ENCODE measurements at places on chromosomes 12 and 14. TPM values are rescaled to one million over a fixed set of nuclear protein-coding genes. Genes with fewer than 3 reads are reported as not detected.

DNA sequence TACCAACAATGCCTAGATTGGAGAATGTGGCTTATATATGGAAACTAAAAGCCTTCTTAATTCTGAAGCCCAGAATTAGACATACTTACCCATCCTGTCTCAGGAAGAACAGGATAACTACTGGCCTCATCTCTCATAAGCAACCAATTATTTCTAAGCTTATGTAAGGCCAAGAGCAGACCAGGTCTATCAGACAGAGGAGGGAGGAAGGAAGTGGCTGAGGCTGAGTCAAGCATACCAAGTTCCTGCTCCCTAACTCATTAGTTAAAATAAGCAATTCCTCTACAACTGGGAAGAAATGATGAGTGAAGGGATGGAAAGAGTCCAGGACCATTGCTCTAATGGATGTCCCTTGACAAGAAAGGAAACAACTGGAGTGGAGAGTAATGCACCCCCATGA is 27.0 kb upstream of the INSM2 start:
- no peak for DNase-seq

GRCh38 chr12:6827982-6828780 is at the start of gene P3H3:
TSS of gene P3H3 (plus strand) at chr12:6828407. CDS start at chr12:6828441, 34 bp downstream.
- DNase-seq = no peak

GRCh38 chr12:23083267-23083666 is 458.3 kb downstream of the ETNK1 start:
- no peak for DNase-seq

Gene DPY19L2
- 5.1 TPM for total RNA-seq

GRCh38 chr12:97960741-97961608 is 498.4 kb downstream of the RMST start:
- DNase-seq = no peak

Gene OTOGL
- total RNA-seq = 0.88 TPM

DNA sequence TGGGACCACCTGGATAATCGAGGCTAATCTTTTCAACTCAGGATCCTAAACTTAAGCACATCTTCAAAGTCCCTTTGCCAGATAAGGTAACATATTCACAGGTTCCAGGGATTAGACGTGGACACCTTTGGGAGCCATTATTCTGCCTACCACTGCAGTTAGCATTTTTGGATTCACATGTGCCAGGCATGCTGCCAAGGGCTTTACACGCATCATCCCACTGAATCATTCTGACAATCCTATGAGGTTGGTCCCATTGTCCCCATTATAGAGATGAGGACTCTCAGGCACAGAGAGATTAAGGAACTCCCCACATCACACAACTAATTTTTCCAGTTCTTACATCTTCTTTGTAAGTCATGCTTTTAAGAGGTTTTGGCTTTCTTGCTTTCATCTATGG is 34.5 kb downstream of the RTN1 start:
- DNase-seq = no peak

Gene CIROP
- not detected for total RNA-seq

GRCh38 chr12:76929499-76929898 is 50.7 kb upstream of the CSRP2 start:
- DNase-seq = no peak

Gene LIN52
- total RNA-seq = 11.0 TPM

Gene RNASE3
- total RNA-seq = 1.4 TPM

GRCh38 chr12:130847112-130847511 is 8.1 kb upstream of the STX2 start:
- peak; percentile 7 for DNase-seq

DNA sequence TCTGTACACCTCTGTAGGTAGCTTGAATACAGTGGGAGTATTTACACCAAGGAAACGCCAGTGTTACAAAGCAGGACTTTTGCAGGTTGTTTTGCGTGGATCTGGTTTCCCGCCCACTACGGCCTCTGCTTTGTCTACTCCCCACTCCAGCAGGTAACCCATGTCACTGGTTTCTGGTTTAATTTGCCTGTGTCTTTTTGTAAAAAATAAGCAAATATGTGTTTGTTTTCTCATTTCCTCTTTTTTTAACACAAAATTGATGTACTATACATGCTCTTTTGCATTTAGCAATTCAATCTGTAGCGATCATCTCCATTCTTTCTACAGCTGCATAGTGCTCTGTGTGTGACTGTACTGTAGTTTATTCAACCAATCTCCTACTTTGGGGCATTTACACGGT is 43.4 kb upstream of the SCN8A start:
- no peak for DNase-seq

Gene RIPK3
- 32.6 TPM for total RNA-seq

Gene ATP5MC2
- total RNA-seq = 289 TPM

DNA sequence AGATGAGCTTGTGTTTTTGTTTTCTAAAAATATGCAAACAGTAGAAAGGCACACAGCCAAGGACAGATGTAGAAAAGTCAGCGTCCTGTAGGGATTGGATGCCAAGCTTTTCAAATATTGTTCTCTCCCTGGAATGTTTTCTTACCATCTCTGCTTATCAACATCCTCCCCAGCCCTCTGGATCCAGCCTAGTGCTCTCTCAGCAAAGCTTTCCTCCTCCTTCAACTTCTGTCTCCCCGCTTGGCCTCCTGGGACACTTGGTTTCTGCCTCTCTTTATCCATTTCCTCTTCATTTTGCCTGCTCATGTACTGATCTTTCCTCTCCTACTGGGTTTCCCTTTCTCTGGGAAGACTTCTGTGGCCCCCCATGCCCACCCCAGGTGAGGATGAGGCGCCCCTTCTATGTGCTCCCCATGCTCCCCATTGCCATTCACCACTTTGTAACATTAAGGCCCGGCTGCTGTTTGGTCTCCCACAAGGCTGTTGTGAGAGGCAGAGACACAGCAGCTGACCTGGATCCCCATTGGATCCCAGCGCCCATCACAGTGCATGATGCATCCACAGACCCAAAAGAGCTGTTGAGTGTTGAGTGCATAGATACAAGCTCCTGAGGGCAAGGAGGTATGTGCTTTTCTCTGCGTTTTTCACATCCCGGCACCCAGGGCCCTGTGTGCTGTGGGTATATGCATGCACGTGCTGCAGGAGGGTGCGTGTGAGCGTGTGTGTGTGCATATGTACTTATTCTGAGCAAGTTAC is 38.2 kb downstream of the EVL start:
- no peak for DNase-seq

- no peak for DNase-seq
Observed at GRCh38 chr12:51884676-51885229, 3.1 kb upstream of the ANKRD33 start.

- peak; percentile 50 for DNase-seq
Observed at GRCh38 chr12:55719371-55719770, 822 bp upstream of the RDH5 start.

Gene STYK1
- total RNA-seq = 1.2 TPM

DNA sequence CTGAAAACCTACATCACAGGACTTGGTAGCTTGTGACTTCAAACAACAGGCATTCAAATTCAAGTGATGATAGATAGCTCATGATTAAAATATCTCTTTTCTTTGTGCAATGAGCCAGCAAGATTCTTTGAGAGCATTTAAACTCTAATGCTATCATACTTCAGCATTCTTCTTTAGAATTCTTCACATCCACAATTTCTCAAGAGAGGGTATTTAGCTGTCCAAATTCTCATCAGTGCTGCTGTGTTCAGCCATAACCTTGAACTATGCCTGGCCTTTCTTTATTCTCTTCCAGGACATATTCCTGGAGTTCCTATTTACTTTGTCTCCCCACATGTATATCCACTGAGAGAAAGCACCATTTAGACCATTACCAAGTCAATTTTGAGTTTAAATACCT is 321.1 kb downstream of the EGLN3 start:
- DNase-seq = no peak

GRCh38 chr12:76546889-76547288 is 12.7 kb downstream of the OSBPL8 start:
- no peak for DNase-seq

GRCh38 chr12:58248599-58248998 is 307.2 kb downstream of the ATP23 start:
- DNase-seq = no peak

Gene PEX5
- total RNA-seq = 25.5 TPM

DNA sequence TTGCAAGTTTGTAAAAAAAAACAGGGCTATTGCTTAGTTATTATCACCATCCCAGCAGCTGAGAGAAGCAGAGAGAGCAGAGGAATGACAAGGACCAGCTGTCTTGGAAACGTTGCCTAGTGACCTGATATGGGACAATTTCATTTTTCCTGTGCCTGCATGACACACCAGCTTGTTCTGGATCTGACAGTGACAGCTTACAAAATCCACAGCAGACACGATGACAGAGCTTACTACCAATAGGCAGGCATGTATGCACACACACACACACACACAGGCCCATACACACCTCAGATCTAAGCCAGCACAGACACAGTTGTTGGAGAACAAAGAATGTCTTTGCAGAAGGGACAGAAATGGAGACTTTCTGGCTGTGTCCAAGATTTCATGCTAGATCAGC is 25.4 kb downstream of the HSPB8 start:
- no peak for DNase-seq

Gene RHEBL1
- total RNA-seq = 2.0 TPM

Gene TMEM30B
- total RNA-seq = 0.57 TPM

DNA sequence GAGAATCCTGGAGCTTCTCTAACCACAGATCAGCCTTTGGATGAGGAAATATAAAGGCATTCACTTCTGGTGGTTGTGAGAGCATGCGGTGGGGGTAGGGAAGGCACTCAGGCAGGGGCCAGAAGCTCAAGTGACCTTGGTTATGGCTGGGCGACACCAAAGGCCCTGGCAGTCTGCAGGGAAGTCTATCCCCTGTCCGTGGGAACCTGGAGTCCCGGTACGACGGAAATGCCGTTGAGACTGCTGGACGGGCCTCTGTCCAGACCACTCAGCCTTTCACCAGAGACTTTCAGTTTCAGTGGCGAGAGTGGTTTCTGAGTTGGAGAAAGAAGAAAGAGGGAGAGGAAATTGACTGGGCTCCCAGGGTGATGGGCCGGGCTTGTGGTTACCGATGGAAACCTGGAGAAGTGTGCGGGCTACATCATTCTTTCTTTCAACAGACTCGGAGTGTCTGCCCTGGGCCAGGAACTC is 20.9 kb downstream of the ISCA2 start:
- DNase-seq = peak; percentile 73

GRCh38 chr12:46364300-46364696 is 8.3 kb downstream of the SLC38A2 start:
- no peak for DNase-seq

DNA sequence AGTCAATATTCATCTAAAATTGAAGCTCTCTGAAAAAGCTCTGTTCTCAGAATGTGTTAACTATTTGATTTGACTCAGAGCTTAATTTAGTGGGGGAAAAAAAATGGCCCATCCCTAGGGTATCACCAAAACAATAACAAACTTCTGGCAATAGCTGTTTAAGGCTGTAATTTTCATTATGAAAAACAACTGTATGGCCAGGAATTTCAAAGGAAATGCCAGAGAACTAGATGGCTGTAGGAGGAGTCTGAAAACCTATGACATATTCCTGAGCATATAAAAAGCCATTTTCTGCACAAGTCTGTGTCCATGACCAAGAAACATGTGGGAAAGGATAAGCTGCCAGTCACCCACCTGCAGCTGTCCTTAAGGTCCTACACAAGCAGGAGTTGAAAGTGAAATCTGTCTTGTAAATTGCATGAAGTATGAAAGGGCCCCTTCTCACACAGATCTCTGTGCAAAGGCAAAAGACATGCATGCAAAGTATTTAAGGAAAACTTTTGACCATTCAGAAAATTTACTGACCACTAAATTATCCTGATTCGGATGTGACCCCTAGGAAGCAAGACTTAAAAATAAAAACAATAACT is 299.1 kb downstream of the BTG1 start:
- DNase-seq = no peak

Gene PELI2
- 17.9 TPM for total RNA-seq

GRCh38 chr14:94728950-94729349 is 41.0 kb downstream of the GSC start:
- DNase-seq = peak; percentile 50

- no peak for DNase-seq
Observed at GRCh38 chr14:58243790-58244555, 670 bp upstream of the PSMA3 start.

DNA sequence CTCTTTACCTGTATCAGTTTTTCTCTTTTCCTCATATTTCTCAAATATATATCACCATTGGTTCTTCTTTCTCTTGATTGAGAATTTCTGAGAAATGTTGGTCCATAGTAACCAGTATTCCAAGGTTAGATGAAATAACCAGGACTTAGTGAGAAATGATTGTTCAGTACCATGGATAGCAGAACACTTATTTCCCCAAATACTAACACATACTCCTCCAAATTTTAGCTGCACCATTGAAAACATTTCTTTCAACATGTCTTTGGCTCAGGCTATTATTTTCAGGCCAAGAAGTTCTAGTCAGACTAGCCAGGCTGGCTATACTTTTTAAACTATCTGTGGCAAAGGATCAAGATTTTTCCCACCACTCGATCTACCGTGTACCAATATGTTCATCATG is 113.3 kb downstream of the PTPRO start:
- no peak for DNase-seq

Gene DIO2
- 0.06 TPM for total RNA-seq

DNA sequence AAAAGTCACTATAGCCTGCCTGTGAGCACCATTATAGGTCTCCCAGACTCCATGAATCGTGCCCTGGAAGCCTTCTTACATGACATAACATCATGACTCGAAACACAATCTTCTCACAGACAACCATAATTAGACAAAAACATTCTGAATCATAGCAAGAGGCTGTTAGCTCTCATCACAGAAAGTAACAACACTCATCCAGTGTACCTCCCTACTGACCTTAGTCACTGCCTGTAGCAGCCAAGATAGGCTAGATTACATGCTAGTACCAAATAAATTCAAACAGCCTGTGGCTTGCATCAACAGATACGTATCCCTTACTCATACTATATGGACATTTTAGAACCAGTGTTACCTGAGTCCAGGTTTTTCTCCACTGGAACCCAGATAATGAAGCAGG is 663.8 kb upstream of the FOXG1 start:
- no peak for DNase-seq

DNA sequence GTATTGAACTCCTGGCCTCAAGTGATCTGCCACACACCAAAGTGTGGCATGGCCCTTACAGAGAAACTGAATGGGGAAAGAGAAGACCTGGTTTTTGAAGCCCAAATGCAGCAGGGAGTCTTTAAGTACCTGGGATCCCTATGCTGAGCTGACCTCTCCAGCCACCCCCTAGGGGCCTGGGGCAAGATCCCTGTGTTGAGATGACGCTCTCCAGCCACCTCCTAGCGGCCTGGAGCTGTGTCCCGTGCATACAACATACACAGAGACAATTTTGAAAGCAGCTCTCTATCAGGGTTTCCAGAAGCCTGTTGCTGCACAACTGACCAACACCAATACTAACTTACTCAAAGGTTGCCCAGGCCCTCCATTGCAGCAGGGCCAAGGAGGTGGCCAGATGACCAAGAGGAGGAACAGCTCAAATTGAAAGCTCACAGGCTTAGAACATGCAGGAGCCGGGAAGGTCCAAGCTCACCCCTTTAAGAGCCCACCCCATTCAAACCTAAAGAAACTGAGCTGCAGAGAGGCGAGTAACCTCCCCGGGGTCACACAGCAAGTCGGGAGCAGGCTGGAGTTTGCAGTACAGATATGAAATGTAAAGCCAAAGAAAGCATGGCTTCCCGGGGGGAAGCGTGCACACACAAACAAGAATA is 31.5 kb downstream of the TTC7B start:
- DNase-seq = no peak

Gene GLT1D1
- total RNA-seq = 17.3 TPM

Gene GPR68
- total RNA-seq = 5.2 TPM

Gene LMO3
- 0.51 TPM for total RNA-seq
